ENCODE measurements at places on chromosomes 3 and 15.

DNA sequence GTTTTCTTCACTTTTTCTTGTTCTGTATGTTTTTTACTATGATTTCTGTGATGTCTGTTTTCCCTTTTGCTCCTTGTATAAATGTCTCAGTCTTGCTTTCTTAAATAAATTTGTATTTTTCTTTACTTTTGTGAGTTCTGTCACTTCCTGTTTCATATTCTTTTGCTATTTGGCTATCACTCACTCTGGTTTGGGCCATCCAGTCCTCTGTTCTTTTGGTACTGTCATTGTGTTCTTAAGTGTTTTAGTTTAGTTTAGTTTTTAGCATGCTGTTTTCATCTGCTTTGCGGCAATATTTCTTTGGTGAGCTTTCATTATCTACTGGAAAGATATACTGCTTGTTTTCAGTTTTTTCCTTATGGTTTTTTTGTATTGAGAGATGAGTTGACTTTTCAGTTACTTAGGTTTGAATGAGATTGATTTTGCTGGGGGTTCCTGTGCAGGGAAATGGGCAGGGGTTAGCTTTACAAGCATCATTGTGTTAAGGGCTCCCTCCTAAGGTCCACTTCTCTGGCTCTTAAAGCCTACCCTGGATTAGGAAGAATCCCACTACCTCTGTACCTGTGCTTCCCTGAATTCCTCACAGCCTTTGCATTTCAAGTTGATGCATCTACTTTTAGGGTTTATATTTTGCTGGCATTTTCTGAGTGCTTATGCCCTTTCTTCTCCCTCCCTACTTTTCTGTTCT lies 35.1 kb downstream of the PDCD6IP start:
- no peak for DNase-seq

- DNase-seq, result no peak
These were observed 113.7 kb downstream of the WNT5A start for GRCh38 chr3:55373423-55373822.

DNA sequence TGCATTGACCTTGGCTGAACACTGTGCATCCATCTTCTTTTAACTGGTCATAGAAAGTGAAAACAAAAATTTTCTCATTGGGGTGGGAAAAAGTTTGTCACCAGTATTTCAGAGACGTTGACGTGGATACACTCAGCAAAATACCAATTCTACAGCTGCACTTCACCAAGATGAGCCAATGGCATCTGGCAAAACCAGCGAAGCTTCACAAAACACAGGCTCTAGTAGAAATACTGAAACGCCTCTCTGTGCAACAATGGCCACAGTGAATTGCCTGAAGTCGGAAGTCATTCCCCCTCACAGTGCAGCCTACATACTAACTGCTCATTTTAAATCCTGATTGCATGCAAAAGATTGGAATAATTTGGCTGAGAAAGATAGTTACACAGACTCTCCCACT lies 17.0 kb downstream of the PCYT1A start:
- DNase-seq, result no peak

DNA sequence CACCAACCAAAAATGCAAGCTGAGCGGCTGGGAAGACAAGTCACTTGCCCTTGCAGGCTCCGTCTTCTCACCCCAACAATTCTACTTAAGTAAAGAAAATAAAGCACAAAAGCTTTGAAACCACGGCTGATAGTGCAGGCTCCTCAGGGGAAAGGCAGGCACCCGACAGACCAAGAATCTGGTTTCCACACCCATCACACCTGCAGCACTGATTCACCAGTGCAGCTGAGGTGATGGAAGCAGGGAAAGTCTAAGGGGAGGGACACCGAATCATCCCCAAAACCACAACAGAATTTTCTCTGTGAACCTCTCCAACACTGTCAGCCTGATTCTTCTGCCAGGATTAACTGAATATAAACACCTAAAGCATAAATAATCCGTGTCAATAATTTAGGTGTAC lies 62.0 kb upstream of the NSMCE3 start:
- DNase-seq, result no peak

DNA sequence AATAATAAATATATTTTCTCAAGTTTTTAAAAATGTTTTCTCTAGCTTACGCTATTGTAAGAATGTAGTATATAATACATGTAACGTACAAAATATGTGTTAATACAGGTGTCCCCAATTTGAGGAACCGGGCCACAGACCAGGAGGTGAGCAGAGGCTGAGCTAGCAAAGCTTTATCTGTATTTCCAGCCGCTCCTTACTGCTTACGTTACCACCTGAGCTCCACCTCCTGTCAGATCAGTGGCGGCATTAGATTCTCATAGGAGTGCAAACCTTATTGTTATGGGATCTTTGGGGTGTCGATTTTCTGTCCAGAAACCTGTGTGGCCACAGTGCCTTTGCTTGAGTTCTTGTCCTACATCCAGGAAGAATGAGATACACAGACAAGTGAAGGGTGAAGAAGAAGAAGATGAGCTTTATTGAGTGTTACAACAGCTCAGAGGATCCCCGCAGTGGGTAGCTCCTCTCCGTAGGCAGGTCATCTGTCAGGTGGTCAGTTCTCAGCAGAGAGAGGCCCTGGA lies 9.9 kb upstream of the TRIM59 start:
- DNase-seq, result no peak

DNA sequence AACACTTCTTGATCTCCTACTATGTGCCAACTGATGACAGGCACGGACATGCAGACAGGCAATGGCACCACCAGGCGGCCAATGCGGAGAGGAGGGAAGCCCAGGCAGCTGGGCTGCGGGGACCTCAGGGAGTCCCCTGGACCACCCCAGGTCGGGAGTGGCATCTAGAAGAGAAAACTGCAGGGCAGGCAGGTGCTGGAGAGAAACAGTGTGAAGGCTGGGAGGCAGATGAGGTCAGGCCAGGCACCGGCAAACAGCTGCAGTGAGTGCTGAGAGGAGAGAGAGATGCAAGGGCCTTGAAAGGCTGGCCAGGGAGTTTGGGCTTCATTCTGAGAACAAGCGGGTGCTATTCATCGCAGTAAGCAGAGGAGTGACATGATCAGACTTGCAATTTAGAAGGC lies 29.1 kb downstream of the SLC6A1 start:
- no peak for DNase-seq

Data from epithelial cell of proximal tubule (primary cell).